ENCODE measurements at places on chromosomes 1 and 21. TPM values are rescaled to one million over a fixed set of nuclear protein-coding genes. Genes with fewer than 3 reads are reported as not detected.

ADAMTS1 gene
- total RNA-seq: 186 TPM

KRTAP10-2 gene
- not detected for total RNA-seq

RGS7 gene
- total RNA-seq: 0.51 TPM

PPIH gene
- 13.1 TPM for total RNA-seq

LEFTY2 gene
- total RNA-seq: not detected

LIN9 gene
- total RNA-seq: 2.8 TPM

TCHHL1 gene
- total RNA-seq: not detected

C1orf210 gene
- total RNA-seq: not detected

CRB1 gene
- 0.26 TPM for total RNA-seq

NCMAP gene
- not detected for total RNA-seq

DISP3 gene
- under 0.01 TPM for total RNA-seq

TNFRSF25 gene
- total RNA-seq: 1.5 TPM

KCNT2 gene
- total RNA-seq: 8.1 TPM

EPHA2 gene
- 24.6 TPM for total RNA-seq

CD84 gene
- not detected for total RNA-seq

AADACL4 gene
- not detected for total RNA-seq

RAB25 gene
- total RNA-seq: not detected

OR2T6 gene
- not detected for total RNA-seq

NFYC gene
- total RNA-seq: 17.5 TPM

RAB42 gene
- total RNA-seq: 4.1 TPM

EDARADD gene
- not detected for total RNA-seq

CELA3B gene
- total RNA-seq: not detected

CCDC185 gene
- total RNA-seq: not detected

GNAT2 gene
- under 0.01 TPM for total RNA-seq

LRP8 gene
- total RNA-seq: 8.4 TPM

KMO gene
- not detected for total RNA-seq

All from fibroblast of lung (primary cell).